ENCODE measurements at places on chromosomes 11 and 22.

GRCh38 chr11:5631969-5632635, 7.3 kb downstream of the TRIM34 start:
- DNase-seq, result no peak

DNA sequence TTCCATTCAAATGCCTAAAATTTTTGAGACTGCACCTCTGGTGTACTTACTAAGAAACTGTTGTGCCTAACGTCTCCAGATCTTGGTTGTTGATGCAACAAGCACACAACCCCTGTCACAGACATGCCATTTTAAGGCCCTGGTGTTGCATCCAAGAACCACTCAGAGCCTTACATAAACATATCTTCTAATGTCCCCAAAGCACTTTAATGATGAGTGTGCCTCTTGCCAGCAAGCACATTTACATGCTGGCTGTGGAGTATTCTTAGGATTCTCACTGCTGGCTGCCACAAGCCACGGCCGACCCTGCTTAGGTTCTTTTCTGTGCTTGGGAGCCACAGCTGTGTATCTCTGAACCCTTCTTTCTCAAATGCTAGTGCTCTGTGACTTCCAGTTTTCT, 201.4 kb downstream of the ADAMTS15 start:
- no peak for DNase-seq

- no peak for DNase-seq
These were observed 15.4 kb upstream of the POU2AF2 start for GRCh38 chr11:111230122-111230465.

- DNase-seq, result no peak
These were observed 80.1 kb downstream of the LDLRAD3 start for GRCh38 chr11:36023922-36024321.

GRCh38 chr11:34606326-34607120, 14.4 kb upstream of the EHF start:
- DNase-seq, result no peak

DNA sequence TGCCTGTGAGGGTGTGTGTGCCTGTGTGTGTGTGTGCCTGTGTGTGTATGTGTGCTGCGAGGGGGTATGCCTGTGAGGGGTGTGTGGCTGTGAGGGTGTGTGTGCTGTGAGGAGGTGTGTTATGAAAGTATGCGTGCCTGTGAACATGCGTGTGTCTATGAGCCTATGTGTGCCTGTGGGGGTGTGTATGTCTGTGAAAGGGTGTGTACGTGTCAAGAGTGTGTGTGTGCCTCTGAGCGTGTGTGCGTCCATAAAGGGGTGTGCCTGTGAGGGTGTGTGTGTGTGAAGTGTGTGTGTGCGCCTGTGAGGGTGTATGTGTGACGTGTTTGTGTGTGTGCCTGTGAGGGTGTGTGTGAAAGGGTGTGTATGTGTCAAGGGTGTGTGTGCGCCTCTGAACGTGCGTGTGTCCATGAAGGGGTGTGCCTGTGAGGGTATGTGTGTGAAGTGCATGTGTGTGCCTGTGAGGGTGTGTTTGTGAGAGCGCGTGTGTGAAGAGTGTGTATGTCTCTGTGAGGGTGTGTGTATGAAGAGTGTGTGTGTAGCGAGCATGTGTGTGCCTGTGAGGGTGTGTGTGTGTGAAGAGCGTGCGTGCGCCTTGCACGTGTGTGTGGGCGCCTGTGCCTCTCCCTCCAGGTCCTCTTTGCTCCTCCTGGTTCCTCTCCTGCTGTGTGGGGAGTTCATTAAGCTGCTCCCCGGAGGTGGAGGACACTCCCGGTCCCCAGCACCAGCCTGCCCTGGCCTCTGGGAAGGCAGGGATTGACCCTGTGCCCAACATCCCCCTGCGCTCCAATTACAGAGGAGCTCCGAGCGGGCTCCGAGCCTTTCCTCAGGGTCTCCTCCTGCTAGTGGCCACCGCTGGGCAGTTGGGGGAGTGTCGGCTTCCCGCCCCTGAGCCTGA, 53.3 kb downstream of the CACNA1I start:
- no peak for DNase-seq

All from NCI-H1930 (cell line).